ENCODE measurements at places on chromosomes 12 and 14. TPM values are rescaled to one million over a fixed set of nuclear protein-coding genes. Genes with fewer than 3 reads are reported as not detected.
A peak's percentile ranks its signal among the peaks of the same experiment; 100 is the strongest.

The APOF gene
- total RNA-seq: not detected

The TCTN2 gene
- total RNA-seq: 31.6 TPM

GRCh38 chr12:3755898-3756297, 3.0 kb upstream of the CRACR2A start:
- DNase-seq: no peak
- H3K27ac ChIP-seq: no peak overlapping the region
- H3K4me1 ChIP-seq: no peaks in the 10 kb centered on the region
- H3K27me3 ChIP-seq: no peaks in the 10 kb centered on the region
- no peak overlapping the region for H3K4me3 ChIP-seq
- no peaks in the 10 kb centered on the region for H3K36me3 ChIP-seq

The ASCL1 gene
- total RNA-seq: not detected

GRCh38 chr12:115207216-115207915, 523.4 kb upstream of the TBX3 start:
- no peaks in the 10 kb centered on the region for H3K4me1 ChIP-seq
- no peak overlapping the region for H3K4me3 ChIP-seq
- H3K27me3 ChIP-seq: no peaks in the 10 kb centered on the region
- H3K27ac ChIP-seq: no peak overlapping the region
- no peak for DNase-seq

GRCh38 chr14:94316692-94317091, 6.4 kb downstream of the SERPINA6 start:
- DNase-seq: no peak
- H3K36me3 ChIP-seq: no peaks in the 10 kb centered on the region
- H3K27ac ChIP-seq: no peak overlapping the region
- H3K27me3 ChIP-seq: no peaks in the 10 kb centered on the region
- H3K4me1 ChIP-seq: no peaks in the 10 kb centered on the region
- no peak overlapping the region for H3K4me3 ChIP-seq

DNA sequence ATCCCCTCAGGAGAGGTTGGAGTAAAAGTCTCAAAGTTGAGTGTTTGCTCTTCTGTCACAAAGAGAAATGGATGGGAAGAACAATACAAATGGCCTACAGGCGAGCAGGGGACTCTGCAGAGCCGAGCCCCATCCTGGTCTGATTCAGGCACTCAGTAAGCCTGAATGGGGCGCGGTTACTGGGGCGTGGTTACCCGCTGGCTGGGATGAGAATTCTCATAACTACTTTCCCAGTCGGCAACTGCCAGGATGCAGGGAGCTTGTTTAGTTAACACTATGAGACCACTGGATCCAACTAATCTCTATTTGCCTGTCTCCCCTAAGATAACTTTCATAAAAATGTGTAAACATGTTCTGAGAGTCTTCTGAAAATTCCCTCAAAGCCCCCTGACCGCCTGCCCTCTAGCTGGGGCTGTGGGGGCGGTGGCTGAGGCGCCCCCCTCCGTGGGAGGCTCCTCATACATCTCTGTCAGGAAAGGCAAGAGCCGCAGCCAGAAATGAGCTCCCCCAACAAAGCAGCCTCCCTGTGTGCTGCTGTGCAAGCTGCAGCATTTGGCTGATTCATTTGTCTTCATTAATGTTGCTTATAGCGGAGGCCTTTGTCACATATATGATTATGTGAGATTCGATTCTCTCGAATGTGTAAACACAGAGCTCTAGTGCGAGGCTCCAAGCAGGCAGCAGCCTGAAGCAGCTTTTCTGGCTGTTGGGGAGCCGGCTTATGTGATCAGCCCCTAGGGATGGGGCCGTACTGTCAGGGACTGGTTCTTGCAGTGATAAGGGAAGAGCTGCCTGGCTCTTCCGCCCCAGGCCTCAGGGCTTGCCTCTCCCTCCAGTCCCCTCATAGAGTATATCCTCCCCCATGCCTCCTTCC, 126.1 kb upstream of the ARHGAP5 start:
- peak; percentile 80 for DNase-seq
- H3K36me3 ChIP-seq: no peaks in the 10 kb centered on the region
- peaks cover 3% of the 10 kb centered on the region for H3K4me1 ChIP-seq
- H3K27ac ChIP-seq: no peak overlapping the region
- no peak overlapping the region for H3K4me3 ChIP-seq
- H3K27me3 ChIP-seq: no peaks in the 10 kb centered on the region

DNA sequence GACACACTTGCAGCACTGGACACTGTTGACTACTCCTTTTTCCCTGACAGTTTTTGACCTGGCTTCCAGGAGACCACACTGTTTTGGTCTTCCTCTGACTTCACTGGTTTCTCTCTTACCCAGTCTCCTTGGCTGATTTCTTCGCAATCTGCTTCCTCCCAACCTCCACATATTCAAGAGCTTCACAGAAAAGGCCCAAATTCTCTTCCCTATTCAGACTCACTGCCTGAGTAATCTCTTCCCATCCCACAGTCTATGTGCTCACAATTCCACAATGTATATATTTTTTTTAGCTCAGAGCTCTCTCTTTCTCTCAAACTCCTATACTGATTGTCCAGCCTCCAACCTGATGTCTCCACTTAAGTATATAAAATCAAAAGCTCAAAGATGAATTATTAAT, 115.4 kb downstream of the SINHCAF start:
- H3K4me3 ChIP-seq: no peak overlapping the region
- no peak overlapping the region for H3K27ac ChIP-seq
- DNase-seq: no peak
- no peaks in the 10 kb centered on the region for H3K27me3 ChIP-seq

DNA sequence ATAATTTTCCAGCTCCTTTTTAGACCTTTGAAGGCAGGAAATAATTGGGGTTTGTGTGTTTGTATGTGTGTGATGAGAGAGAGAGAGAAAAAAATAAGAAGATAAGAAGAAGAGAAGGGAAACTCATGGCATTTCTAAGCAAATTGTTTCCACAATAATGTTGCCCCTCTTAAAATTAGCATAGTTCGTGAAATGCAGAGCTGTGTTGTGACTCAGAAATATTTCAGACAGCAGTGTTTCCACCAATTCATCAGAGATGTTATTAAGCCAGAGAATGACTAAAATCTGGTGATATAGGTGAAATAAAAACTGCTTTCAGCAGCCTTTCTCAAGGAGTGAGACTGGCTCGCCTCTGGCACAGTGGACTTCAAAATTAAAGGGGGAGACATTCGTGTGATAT, 65.9 kb upstream of the ARHGAP5 start:
- no peaks in the 10 kb centered on the region for H3K36me3 ChIP-seq
- H3K27ac ChIP-seq: no peak overlapping the region
- H3K4me1 ChIP-seq: no peaks in the 10 kb centered on the region
- DNase-seq: no peak

GRCh38 chr12:50581226-50582184, 76.7 kb downstream of the DIP2B start:
- H3K27me3 ChIP-seq: no peaks in the 10 kb centered on the region
- H3K36me3 ChIP-seq: no peaks in the 10 kb centered on the region
- no peak overlapping the region for H3K27ac ChIP-seq
- H3K4me3 ChIP-seq: no peak overlapping the region
- H3K4me1 ChIP-seq: peaks cover 3% of the 10 kb centered on the region

The MIPOL1 gene
- total RNA-seq: 14.8 TPM

DNA sequence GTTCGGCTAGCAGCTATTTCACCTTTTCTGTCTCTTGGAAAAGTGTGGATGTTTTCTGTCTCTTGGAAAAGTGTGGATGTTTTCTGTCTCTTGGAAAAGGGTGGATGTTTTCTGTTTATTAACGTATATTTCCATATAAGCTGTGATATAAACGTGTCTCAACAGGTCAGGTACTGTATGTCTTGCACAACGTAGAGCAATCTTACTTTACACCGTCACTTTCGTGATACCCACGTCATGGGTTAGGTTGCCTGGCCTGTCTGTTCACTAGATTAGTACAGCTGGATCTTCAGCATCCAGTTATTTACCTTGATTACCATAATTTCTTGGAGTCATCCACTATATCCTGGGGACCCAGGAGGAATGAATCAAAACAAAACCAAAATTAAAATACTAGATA, 14.1 kb downstream of the CLEC7A start:
- no peak overlapping the region for H3K4me3 ChIP-seq
- no peak for DNase-seq
- H3K36me3 ChIP-seq: no peaks in the 10 kb centered on the region
- H3K4me1 ChIP-seq: no peaks in the 10 kb centered on the region

DNA sequence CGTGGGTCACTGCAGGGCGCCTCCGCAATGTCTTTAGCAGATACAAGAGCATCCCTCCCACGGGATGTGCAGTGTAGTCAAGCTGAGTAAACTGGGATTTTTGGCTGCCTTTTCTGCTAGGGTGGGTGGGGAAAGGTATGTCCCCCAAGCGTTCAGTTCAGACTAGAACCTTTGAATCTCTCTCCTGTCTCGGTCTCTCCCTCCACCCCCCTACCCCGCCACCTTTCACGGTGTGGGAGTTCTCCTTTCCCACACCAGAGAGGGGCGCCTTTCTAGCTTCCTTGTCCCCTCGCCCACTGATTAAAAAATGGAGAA, 525 bp upstream of the FAR2 start:
- H3K36me3 ChIP-seq: no peaks in the 10 kb centered on the region
- DNase-seq: no peak
- H3K27ac ChIP-seq: peak overlapping the region; percentile 51
- no peaks in the 10 kb centered on the region for H3K4me1 ChIP-seq
- H3K27me3 ChIP-seq: no peaks in the 10 kb centered on the region

GRCh38 chr14:44286201-44286600, 220.9 kb downstream of the FSCB start:
- no peaks in the 10 kb centered on the region for H3K4me1 ChIP-seq
- H3K27ac ChIP-seq: no peak overlapping the region
- no peak overlapping the region for H3K4me3 ChIP-seq
- DNase-seq: no peak
- H3K27me3 ChIP-seq: no peaks in the 10 kb centered on the region

DNA sequence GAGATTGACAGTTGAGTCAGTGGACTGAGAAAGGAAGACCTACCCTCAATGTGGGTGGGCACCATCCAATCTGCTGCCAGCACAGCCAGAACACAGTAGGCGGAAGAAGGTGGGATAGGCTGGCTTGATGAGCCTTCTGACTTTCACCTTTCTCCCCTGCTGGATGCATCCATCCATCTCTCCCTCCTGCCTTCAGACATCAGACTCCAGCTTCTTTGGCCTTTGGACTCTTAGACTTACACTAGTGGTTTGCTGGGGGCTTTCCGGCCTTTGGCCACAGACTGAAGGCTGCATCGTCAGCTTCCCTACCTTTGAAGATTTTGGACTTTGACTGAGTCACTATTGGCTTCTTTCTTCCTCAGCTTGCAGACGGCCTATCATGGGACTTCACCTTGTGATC, 456.5 kb upstream of the MIS18BP1 start:
- H3K27me3 ChIP-seq: no peaks in the 10 kb centered on the region
- no peak overlapping the region for H3K27ac ChIP-seq
- peak overlapping the region; percentile 2 for H3K4me3 ChIP-seq
- DNase-seq: no peak
- no peaks in the 10 kb centered on the region for H3K36me3 ChIP-seq

DNA sequence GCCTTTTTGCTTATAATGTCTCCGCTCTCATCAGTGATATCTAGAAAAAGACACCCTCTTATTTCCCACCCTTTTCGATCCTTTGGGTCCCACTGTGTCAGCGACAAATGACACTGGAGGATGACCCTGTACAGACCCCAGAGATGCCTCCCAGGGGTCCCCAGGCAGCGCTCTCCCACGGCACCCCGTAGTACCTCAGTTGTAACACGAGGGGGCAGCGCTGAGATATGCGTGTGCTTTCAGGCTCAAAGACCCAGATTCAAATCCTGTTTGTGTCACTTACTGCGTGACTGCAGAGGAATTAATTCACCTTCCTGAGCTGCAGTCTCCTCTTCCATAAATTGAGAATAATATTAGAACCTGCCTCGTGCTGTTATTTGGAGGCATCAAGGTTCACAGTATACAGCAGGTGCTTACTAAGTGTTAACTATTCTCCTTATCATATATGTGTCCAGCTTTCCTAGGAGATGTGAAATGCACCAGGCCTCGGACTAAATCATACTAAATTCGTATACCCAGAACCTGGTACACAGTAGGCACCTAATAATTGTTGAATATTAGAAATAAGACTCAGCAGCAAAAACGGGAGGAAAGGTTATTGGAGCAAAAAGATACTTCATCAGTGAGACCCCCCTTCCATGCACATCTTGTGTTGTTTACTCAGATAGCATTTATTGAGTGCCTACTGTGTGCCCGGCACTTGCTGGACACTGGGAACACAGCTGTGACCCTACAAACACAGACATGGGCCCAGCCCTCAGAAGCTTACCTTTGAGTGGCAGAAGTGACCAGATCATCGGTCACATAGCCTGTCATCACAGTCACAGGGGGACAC, 99.9 kb downstream of the PHETA1 start:
- no peak overlapping the region for H3K27ac ChIP-seq
- no peaks in the 10 kb centered on the region for H3K4me1 ChIP-seq
- H3K36me3 ChIP-seq: no peaks in the 10 kb centered on the region
- no peak for DNase-seq
